Right kidney (tissue), 9 donors: ENCODE measurements at places on chromosomes 6 and 20.

GRCh38 chr6:30029588-30029987 lies 31.5 kb upstream of the POLR1H start:
- no peak for DNase-seq

DNA sequence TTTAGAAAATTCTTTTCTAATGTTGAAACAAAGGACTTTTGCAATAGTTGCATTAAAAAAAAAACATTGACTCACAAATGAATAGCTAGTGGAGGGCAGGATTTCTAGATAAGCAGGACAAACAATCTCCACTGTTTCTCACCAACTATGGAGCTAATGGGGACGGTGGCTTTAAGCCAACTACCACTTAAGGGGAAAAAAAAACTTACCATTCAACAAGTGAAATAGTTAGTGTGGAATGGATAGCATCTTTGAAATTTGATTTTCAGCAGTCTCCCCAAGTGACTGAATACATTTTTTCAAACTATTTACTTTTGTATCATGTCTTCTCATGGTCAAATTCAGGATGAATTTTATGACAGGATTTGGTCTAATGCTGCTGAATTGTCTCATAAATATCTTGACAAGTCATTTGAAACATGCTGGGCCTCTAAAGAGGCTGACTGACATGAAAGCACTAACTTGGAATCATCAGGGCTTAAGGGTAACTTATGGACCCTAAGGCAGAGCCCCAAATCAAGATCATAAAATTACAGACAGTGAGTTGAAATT lies 100.5 kb downstream of the EYA4 start:
- no peak for DNase-seq

- no peak for DNase-seq
These were observed 37.2 kb upstream of the TAF8 start for GRCh38 chr6:42013134-42013516.

DNA sequence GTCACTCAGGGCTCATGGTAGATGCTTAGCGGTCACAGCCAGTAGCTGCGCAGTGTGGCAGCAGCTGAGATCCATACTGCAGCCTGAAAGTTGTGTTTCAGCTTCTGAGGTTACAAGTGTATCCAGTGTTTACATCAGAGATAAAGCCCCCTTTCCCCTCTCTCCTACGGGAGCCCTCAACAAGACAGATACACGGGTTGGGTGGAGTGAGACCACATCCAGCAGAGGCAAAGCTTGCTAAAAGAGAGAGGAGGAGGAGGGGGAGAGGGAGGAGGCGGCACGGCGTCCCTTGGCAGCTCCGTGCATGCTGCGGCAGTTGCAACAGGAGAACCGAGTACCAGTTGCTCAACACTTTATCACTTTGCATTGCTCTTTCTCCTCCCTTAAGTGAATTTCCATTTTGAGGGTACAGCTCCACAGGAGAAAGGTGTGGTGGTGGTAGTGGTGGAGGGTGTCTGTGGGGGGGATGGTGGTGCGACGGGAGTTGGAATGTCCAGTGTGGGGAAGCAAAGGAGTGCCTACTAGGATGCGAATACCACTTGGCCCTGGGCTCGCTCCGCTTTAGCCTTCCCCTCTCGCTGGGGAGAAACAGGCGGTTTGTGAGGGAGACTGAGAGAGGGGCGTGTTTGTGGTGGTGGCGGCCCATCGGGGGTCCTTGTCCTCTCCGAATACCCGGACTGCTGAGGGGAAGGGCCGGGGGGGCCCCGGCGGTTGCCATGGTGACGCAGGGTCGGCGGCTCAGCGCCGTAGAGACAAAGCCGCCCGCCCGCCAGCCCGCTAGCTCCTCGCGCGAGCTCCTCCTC lies 405 bp upstream of the RNF182 start:
- DNase-seq: peak; percentile 89

- DNase-seq: no peak
These were observed 9.1 kb upstream of the MANBAL start for GRCh38 chr20:37280403-37280802.

DNA sequence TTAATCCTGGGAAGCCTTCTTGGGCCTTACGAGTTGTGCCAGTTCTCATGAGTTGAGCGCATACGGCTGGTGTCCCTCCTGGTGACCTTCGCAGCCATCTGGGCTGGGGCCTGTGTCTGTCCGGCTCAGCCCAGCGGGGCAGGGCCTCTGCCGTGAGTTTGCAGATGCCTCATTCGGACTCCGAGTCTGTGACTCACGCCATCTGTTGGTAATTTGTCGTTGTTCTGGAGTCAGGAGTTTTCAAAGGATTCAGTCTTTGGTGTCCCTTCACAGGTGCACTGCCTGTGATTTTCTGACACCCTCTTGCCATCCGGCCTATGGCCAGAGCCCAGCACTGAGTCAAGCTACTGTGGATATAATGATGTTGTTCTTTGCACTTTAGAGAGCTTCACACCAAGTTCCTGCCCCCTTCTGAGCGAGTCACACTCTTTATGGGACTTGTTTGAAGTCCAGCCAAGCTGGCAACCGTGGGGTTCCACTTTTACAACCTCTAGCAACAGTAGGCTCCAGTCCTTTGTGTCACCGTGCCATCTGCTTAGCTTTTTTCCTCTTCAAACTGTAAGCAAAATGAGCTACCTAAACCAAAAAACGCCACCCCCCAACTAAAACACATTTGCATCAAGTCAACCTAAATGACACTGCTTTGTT lies 175.6 kb downstream of the AIG1 start:
- no peak for DNase-seq

DNA sequence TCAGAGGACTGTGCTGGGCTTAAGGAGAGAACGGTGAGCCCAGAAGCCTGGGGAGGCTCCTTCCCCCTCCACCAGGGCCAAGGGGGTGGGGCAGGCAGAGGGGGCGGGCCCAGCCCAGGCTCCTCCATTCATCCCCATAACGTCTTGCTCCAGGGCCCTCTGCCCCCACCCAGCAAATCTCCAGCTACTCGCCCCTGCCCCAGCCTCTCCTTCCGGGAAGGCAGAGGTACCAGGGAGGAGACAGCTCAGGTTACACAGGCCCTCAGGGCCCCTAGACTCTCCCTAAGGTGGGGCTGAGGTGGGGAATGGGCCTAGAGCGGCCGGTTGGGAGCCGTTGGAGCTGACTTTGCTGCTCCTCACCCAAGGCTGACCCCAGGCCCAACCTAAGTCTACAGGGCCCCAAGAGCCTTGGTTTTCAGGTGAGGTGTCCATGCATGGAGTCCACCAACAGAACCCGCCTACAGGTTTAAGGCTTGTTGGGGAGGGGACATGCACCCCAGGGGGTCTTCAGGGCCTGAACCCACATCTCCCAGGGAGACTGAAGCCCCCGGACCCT lies 1.2 kb downstream of the LAMA5 start:
- DNase-seq: no peak

- no peak for DNase-seq
These were observed 12.4 kb downstream of the COL19A1 start for GRCh38 chr6:69878795-69879194.

- DNase-seq: no peak
These were observed 162.7 kb downstream of the LY86 start for GRCh38 chr6:6751266-6751596.

DNA sequence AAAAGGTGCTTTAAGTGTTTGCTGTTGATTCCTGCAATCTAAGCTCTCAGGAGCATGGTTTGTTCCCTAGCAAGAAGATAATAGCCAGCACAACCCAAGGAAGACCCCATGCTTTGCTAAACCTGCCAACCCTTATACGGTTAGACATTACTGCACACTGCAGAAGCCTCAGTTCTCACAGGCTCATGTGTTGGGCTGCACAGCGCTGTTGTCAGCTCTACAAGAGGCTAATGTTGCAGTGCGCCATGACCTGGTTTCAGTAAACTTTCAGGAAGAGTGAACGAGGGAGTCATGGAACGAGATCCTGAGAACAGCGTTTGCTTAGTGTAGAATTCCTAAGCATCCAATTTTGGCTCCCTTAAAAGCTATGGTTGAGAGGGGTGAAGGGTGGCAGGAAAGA lies 218.5 kb downstream of the ARHGAP18 start:
- no peak for DNase-seq

DNA sequence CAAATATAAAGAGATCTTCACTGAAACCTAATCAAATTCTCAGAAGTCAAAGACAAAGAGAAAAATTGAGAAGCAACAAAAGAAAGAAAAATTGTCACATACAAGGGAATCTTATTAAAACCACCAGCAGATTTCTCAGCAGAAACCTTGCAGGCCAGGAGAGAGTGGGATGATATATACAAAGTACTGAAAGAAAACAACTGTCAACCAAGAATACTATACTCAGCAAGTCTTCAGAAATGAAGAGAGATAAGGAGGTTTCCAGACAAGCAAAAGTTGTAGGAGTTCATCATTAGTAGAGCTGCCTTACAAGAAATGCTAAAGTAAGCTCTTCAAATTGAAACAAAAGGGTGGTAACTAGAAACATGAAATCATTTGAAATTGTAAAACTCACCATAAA lies 345.6 kb downstream of the MAFB start:
- DNase-seq: no peak

- no peak for DNase-seq
These were observed 3.2 kb upstream of the HLA-DMB start for GRCh38 chr6:32943864-32944649.

DNA sequence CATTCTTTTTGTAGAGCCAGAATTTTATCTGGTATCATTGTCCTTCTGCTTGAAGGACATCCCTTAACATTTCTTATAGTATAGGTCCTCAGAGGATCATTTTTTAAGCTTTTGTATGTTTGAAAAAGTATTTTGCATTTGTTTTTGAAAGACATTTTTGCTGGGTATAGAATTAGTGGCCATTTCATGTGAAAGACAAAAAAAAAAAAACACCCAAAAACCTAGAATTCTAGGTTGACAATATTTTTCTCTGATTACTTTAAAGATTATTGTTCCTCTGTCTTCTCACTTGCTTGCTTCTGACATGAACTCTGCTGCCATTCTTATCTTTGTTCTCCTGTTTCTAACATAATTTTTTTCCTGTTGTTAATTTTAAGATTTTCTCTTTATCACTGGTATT lies 75.7 kb upstream of the SLC22A16 start:
- no peak for DNase-seq

GRCh38 chr6:79755967-79756366 lies 124.8 kb downstream of the SH3BGRL2 start:
- DNase-seq: no peak

- DNase-seq: no peak
These were observed 239.4 kb downstream of the PTPRK start for GRCh38 chr6:128280960-128281359.

DNA sequence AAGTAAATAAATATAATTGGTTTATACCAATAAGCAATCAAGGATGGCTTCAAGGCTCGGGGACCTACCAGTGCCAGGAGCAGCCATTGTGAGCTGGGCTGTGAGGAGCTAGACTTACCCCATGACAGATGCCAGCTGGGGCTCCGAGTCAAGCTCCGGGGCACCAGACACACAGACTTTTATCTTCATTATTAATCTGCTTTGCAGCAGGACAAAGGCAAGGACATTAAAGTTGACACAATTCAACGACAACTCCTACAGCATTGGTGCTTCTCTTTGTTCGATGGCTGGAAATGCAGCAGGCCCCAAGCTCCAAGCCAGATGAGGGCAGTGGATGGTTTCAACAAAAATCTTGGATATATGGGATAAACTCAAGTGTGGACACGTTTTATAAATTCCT lies 68.3 kb downstream of the CD24 start:
- DNase-seq: no peak

DNA sequence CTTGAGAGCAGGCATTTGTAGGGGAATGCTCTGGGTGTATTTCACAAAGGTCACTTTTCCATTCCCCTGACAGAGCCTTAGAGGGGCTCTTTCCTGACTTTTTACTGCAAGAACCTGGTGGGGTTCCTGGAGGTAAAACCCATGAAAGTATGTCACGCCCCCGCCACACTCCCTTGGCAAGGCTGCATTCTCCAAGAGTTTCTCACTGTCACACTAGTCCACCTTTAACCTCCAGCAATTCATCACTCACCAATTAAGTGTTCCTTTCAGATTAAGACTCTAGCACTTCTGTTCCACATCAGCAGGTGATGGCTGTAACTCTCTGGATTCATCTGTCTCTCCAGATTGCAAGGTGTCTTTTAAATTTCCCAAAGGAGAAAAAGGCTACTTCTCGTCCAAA lies 32.7 kb upstream of the NKX2-4 start:
- peak; percentile 13 for DNase-seq

GRCh38 chr6:163668061-163668426 lies 253.5 kb downstream of the QKI start:
- DNase-seq: no peak
